Keratinocyte (primary cell): ENCODE measurements at places on chromosomes 1 and 21. TPM values are rescaled to one million over a fixed set of nuclear protein-coding genes. Genes with fewer than 3 reads are reported as not detected.

DNA sequence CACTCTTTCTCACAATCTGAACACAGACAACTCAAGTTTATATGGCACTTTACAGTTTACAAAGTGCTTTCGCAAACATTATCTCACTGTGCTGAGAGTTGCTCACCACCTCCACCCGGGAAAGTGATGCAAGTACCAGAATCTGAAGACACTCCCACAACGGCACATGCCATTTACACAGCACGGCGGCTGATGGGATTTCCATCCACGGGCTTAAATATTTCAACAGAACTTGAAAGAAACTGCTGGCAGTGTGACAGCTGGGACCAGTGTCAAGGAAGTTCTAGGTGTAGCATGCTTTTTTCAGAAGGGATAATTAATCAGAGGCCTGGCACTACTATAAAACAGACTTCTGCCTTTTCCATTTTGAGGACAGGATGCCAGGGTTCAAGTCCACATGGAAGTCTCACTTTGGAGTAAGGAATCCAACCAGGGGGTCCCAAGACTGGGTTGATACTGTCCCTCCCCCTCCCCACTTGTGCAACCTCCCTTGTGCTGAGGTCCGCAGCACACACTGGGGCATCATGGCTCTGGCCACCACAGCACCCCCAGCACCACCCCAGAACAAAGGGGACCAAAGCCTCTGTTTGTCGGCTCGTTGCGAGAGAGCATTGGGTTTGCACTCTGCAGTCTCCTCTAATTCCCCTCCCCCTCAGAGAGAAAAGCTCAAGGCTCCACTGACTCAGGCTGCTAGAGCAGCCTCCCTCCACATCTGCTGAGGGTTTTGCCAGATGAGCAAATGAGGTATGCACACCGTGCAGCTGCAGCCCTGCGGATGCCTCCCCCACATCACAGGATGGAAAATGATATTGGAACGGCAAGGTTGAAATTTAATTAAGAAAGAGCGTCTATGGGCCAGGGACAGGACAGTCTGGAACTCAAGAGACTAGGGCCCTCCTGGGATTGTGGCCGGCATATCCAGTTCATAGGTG, 154.9 kb downstream of the TGFBR3 start:
- DNase-seq = no peak
- no peak overlapping the region for H3K27ac ChIP-seq
- no peaks in the 10 kb centered on the region for H3K27me3 ChIP-seq
- no peak overlapping the region for H3K4me3 ChIP-seq
- H3K4me1 ChIP-seq = peaks cover 23% of the 10 kb centered on the region

GRCh38 chr1:229553621-229554130, 4.8 kb downstream of the ABCB10 start:
- no peak overlapping the region for H3K4me3 ChIP-seq
- no peak overlapping the region for H3K27ac ChIP-seq
- peaks cover 8% of the 10 kb centered on the region for H3K4me1 ChIP-seq
- H3K27me3 ChIP-seq = no peaks in the 10 kb centered on the region

- H3K4me3 ChIP-seq = no peak overlapping the region
- no peak overlapping the region for H3K27ac ChIP-seq
- DNase-seq = no peak
- no peaks in the 10 kb centered on the region for H3K4me1 ChIP-seq
- no peaks in the 10 kb centered on the region for H3K27me3 ChIP-seq
These were observed 100.2 kb downstream of the DPYD start for GRCh38 chr1:97820470-97821188.

DNA sequence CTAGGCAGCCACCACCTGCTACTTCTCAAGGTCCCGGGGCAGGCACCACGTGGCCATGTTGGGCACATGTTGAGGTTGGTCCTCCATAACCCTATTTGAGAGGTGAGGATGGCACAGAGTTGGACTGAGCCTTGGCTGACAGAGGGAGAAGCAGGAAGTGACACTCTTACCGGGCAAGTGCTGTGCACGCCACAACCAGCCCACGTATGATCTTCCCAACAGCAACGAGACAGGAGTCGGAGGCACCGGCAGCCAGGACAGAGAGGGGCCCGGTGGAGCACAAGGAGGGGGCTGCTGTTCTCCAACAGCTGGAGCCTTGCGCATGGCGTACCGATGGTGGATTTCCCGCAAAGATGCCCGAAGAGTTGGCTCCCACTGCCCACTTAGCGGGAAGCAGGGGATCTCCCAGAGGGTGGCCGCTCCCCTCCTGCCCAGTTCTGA, 3.4 kb downstream of the CLEC20A start:
- DNase-seq = no peak
- no peaks in the 10 kb centered on the region for H3K36me3 ChIP-seq
- H3K4me3 ChIP-seq = no peak overlapping the region
- peaks cover 2% of the 10 kb centered on the region for H3K4me1 ChIP-seq
- no peaks in the 10 kb centered on the region for H3K27me3 ChIP-seq

DVL1 gene
- 28.1 to 68.6 TPM (median 31.6 TPM) in 3 replicates for polyA plus RNA-seq

DNA sequence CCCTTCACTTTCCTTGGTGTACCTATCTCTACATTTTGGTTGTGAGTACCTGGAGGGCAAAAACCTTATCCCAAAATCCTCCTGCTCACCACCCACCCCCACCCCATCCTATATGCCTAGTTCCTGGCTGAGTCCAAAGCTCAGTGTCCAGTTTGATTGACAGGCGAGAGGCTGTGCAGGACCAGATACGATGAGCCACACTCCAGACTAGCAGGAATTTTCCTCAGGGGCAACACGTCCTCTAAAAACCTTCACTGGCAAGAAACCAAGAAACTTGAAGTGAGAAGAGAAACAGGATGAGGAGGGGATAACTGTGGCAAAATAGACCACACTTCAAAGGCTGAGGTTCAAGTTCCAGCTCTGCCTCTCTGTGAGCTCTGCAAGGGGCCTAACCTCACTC, 1.1 kb upstream of the SLAMF8 start:
- no peaks in the 10 kb centered on the region for H3K36me3 ChIP-seq
- peaks cover 21% of the 10 kb centered on the region for H3K27me3 ChIP-seq
- no peak overlapping the region for H3K27ac ChIP-seq
- DNase-seq = no peak
- H3K4me1 ChIP-seq = peaks cover 16% of the 10 kb centered on the region

MIXL1 gene
- not detected in 3 replicates for polyA plus RNA-seq

GRCh38 chr1:24009406-24009805, 29.3 kb upstream of the SRSF10 start:
- peaks cover 8% of the 10 kb centered on the region for H3K4me1 ChIP-seq
- no peak for DNase-seq
- no peak overlapping the region for H3K4me3 ChIP-seq
- H3K27ac ChIP-seq = no peak overlapping the region
- no peaks in the 10 kb centered on the region for H3K36me3 ChIP-seq
- H3K27me3 ChIP-seq = no peaks in the 10 kb centered on the region

S100A8 gene
- 99.7 to 1,918 TPM (median 403 TPM) in 3 replicates for polyA plus RNA-seq

GRCh38 chr1:89608984-89609725, 23.8 kb upstream of the LRRC8C start:
- no peak for DNase-seq
- peaks cover 25% of the 10 kb centered on the region for H3K4me1 ChIP-seq
- H3K27ac ChIP-seq = no peak overlapping the region
- H3K27me3 ChIP-seq = no peaks in the 10 kb centered on the region

DNA sequence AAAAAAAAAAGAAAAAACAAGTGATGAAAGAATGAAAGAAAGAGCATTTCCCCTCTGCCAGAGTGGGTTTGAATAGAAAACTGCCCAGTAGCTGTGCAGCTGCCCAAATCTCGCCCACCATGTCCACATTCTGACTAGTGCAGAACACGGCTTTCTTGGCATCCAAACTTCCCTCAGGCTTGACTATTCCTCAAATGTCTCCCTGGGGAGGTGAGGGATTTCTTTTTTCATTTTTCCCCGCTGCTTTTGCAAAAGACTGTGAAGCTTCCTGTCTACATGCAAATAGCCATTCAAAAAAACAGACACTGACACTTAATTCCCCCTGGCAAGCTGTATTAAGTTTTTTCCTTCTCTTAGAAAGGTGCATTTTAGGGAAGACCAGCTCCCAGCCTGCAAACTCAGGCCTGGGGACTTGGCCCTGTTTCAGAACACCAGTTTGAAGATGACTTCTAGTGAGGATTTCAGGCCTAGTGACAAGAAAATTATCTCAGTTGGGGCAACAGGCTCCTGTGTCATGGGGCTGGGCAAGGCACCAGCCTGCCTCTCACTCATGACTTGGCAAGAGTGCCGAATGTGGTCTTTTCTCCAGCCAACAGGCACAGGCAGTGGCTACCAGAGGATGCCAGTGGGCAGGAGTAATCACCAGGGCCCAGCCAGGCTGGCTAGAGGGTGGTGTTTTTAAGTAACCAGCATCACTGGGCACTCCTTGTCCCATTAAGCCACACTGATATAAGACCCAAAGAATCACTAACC, 178.1 kb upstream of the NFIA start:
- no peaks in the 10 kb centered on the region for H3K36me3 ChIP-seq
- DNase-seq = no peak
- H3K27me3 ChIP-seq = no peaks in the 10 kb centered on the region
- H3K27ac ChIP-seq = no peak overlapping the region

DNA sequence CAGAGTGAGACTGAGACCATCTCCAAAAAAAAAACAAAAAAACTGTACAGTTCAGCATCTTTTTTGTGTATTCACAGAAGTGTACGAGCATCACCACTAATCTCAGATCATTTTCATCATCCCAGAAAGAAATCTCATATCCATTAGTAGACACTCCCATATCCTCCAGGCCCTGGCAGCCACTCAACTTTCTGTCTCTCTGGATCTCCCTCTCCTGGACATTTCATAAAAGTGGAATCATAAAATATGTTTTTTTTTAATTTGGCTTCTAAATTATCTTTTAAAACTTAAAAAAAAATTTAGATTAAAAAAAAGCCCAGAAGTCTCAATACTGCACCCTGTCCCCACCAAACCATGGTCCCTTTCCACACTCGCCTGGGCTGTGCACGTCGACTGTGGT, 22.1 kb downstream of the RIPPLY3 start:
- no peak overlapping the region for H3K4me3 ChIP-seq
- no peaks in the 10 kb centered on the region for H3K36me3 ChIP-seq
- no peaks in the 10 kb centered on the region for H3K4me1 ChIP-seq
- no peak overlapping the region for H3K27ac ChIP-seq

ITLN2 gene
- polyA plus RNA-seq = 0.22 to 0.59 TPM (median 0.39 TPM) in 3 replicates

GRCh38 chr21:26437326-26438009, 135.6 kb downstream of the CYYR1 start:
- DNase-seq = no peak
- H3K4me3 ChIP-seq = no peak overlapping the region

MARK1 gene
- 6.1 to 11.3 TPM (median 8.4 TPM) in 3 replicates for polyA plus RNA-seq

DNA sequence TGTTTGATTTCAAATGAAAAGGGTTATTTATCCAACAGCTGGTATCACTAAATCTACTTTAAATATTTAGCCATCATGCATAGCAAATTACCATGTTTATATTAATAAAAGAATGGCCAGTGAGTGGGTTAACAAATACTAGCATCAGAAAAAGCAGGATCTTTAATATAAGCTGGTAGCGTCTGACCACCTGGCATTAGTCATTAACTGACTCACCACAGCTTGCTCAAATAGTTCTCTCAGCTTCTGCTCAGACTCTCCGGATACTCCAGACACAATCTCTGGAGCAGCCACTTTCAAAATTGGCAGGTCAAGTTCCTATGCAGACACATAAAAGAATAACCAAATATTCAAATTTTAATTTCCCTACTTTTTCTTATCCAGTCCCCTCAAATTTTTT, 29.6 kb downstream of the NVL start:
- H3K27me3 ChIP-seq = no peaks in the 10 kb centered on the region
- no peak overlapping the region for H3K4me3 ChIP-seq
- peaks cover 10% of the 10 kb centered on the region for H3K36me3 ChIP-seq
- DNase-seq = peak; percentile 19

CACHD1 gene
- polyA plus RNA-seq = 1.6 to 2.4 TPM (median 1.9 TPM) in 3 replicates
